ENCODE measurements at places on chromosomes 12 and 14. TPM values are rescaled to one million over a fixed set of nuclear protein-coding genes. Genes with fewer than 3 reads are reported as not detected.

P2RX2 gene
- total RNA-seq = not detected

DNA sequence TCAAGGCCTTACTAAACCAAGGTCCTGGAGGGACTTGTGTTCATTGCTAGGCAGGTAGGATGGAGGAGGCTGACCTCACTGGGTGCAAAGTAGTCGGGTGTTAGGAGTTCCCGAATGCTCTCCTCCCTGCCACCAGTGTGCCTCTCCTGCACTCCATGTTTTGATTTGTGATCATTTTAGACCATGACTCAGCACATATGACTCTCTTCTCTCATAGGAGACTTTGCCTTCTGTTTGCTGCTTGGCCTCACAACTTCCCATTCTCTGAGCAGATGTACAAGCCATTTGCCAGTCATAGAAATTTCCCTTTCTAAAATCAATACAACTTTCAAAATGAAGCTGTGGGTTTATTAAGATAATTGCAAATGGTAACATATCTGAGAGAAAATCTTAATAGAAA is 46.6 kb upstream of the LRIG3 start:
- no peak for DNase-seq
- H3K27ac ChIP-seq = no peak overlapping the region
- H3K4me3 ChIP-seq = no peak overlapping the region

DNA sequence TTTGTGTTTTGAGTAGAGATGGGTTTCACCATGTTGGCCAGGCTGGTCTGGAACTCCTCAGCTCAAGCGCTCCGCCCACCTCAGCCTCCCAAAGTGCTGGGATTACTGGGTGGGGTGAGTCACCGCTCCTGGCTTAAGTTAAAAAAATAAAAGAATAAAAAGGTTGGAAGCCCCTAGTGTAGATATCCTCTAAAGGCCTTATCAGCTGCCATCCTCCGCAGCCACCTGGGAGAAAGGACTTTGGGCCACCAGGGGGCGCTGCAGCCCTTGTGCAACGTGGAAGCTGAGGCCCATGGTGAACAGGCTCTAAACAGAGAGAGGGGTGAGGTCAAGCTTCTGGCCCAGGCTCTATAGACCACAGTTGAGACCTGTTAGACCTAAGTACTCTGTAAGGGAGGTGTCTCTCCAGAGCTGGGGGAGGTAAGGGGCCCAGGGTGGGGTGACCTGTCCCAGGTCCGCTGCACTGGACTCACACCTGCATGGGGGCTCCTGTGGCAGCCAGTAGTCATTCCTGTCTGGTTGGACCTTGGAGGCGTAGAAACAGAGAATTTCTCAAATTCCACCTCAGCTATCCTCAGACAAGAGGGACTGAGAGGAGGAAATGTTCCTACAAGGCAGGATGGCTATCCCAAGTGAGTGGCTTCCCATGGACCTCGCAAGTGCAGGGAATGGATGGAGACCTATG is 14.0 kb upstream of the RACGAP1 start:
- no peaks in the 10 kb centered on the region for H3K27me3 ChIP-seq
- no peak overlapping the region for H3K4me3 ChIP-seq
- H3K36me3 ChIP-seq = no peaks in the 10 kb centered on the region
- H3K4me1 ChIP-seq = no peaks in the 10 kb centered on the region
- peak; percentile 86 for DNase-seq
- H3K27ac ChIP-seq = no peak overlapping the region

- peaks cover 6% of the 10 kb centered on the region for H3K4me1 ChIP-seq
- no peaks in the 10 kb centered on the region for H3K27me3 ChIP-seq
- DNase-seq = no peak
- H3K4me3 ChIP-seq = no peak overlapping the region
- no peaks in the 10 kb centered on the region for H3K36me3 ChIP-seq
These were observed 445.8 kb upstream of the TBX3 start for GRCh38 chr12:115129727-115130126.

DNA sequence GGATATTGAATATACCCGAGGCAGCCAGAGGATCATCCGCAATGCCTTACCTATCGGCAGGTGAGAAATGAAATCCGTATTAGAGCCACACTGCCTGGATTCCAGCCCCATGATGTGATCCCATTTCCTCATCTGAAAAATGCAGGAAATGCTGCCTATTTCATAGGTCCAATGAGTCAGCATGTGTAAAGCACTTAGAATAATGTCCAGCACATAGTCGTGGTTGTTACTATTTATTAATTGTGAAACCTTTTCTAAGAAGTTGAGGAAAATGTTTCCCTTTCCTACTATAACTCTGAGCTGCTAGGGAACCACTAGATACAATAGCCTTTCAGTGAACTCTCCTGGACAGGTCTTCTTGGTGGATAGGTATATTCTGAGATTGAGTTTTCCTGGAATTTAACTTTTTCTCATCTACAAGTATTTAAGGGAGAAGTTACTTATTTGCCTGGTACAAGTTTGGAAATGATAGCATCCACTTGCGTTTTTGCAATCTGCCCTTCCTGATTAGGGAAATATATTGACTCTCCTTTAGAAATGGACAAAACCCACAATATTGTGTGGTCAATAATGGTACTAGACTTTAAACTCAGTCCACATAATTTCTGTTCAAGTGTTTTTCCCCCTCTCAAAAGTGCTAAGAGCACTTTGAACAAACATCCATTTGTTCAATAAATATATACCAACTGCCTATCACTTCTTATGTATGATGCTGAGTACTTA is 12.2 kb downstream of the POLR3B start:
- no peak overlapping the region for H3K4me3 ChIP-seq
- H3K27me3 ChIP-seq = no peaks in the 10 kb centered on the region
- H3K27ac ChIP-seq = no peak overlapping the region
- DNase-seq = peak; percentile 80
- no peaks in the 10 kb centered on the region for H3K4me1 ChIP-seq

- H3K27me3 ChIP-seq = no peaks in the 10 kb centered on the region
- no peaks in the 10 kb centered on the region for H3K4me1 ChIP-seq
- DNase-seq = no peak
- no peaks in the 10 kb centered on the region for H3K36me3 ChIP-seq
These were observed 364.5 kb downstream of the ADGRD1 start for GRCh38 chr12:131318045-131318685.

DNA sequence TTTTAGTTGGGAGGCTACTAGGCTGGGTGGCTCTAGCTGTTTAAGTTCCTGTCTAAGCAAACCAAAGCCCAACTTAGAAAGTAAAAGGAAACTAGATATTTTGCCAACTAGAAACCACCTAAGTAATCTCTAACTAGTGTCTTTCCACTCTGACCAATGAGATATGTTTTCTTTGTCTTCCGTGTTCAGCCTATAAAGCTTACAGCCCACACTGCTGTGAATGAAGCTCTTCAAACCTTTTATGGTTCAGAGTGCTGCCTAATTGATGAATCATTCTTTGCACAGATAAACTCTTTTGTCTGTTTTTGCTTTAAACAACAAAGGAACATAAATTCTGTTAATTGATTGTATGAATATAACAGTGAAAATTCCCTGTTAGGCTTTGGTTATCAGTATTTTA is 66.1 kb downstream of the FUT8 start:
- H3K27ac ChIP-seq = no peak overlapping the region
- no peaks in the 10 kb centered on the region for H3K27me3 ChIP-seq
- H3K4me1 ChIP-seq = peaks cover 14% of the 10 kb centered on the region
- no peaks in the 10 kb centered on the region for H3K36me3 ChIP-seq
- H3K4me3 ChIP-seq = no peak overlapping the region
- DNase-seq = no peak

DNA sequence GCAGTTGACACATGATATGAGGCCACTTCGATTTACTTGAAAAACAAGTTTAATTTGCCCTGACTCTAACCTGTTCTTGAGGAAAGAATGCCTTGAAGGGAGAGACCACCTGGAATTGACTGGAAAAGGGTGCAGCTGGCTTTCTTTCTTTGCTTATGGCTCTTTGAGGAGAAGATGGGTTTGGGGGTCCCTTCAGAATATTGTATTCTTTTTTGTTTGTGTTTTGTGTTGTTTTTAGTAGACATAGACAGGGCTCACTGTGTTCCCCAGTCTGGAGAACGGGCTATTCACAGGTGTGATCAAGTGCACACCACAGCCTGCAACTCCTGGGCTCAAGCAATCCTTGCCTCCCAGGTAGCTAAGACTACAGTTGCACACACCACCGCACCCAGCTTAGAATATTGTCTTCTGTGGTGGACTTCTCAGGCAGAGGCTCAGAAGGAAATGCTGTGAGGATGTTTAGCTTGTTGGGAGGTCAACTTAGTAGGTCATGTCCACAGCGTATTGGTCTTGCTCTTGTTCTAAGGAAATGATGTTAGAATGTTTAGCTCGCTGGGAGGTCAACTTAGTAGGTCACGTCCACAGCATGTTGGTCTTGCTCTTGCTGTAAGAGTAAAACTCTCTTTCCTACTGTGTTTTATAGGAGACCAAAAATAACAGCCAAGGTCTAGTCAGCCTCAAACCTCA is 1.5 kb upstream of the NRL start:
- peaks cover 36% of the 10 kb centered on the region for H3K36me3 ChIP-seq
- peaks cover 11% of the 10 kb centered on the region for H3K4me1 ChIP-seq
- H3K27me3 ChIP-seq = no peaks in the 10 kb centered on the region
- H3K4me3 ChIP-seq = peak overlapping the region; percentile 44
- no peak overlapping the region for H3K27ac ChIP-seq
- no peak for DNase-seq

DNA sequence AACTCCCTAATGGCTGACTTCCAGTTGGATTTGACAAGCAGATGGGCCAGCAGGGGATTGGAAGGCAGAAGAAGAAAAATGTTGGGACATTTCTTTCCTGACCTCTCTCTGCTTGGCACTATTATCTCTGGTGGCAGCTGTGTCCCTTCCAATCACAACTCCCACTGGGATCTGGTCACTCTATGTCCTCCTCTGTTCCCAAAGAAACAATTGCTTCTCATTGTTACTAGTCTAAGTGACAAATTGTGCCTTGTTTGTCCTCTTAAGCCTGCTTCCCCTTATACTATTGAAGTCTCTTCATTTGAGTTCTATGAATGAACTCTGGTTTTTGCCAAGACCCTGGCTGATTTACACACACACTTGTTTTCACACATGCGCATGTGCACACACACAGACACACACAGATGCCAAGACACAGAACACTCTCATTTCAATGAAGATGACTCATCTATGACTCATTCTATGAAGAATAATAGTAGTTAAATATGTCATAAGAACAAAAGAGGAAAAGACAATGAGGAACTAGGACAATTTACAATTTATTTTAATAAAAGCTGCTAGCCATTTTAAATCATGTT is 83.0 kb upstream of the FAR2 start:
- no peaks in the 10 kb centered on the region for H3K4me1 ChIP-seq
- no peak overlapping the region for H3K4me3 ChIP-seq
- DNase-seq = no peak
- no peaks in the 10 kb centered on the region for H3K27me3 ChIP-seq

- no peak for DNase-seq
- H3K27me3 ChIP-seq = no peaks in the 10 kb centered on the region
- H3K27ac ChIP-seq = peak overlapping the region; percentile 11
- no peak overlapping the region for H3K4me3 ChIP-seq
These were observed 32.5 kb downstream of the MMAB start for GRCh38 chr12:109540526-109541412.

KLRF1 gene
- total RNA-seq = not detected

GRCh38 chr12:77343291-77343690 is 277.9 kb upstream of the E2F7 start:
- H3K4me1 ChIP-seq = peaks cover 27% of the 10 kb centered on the region
- H3K27me3 ChIP-seq = no peaks in the 10 kb centered on the region
- no peak overlapping the region for H3K4me3 ChIP-seq

DNA sequence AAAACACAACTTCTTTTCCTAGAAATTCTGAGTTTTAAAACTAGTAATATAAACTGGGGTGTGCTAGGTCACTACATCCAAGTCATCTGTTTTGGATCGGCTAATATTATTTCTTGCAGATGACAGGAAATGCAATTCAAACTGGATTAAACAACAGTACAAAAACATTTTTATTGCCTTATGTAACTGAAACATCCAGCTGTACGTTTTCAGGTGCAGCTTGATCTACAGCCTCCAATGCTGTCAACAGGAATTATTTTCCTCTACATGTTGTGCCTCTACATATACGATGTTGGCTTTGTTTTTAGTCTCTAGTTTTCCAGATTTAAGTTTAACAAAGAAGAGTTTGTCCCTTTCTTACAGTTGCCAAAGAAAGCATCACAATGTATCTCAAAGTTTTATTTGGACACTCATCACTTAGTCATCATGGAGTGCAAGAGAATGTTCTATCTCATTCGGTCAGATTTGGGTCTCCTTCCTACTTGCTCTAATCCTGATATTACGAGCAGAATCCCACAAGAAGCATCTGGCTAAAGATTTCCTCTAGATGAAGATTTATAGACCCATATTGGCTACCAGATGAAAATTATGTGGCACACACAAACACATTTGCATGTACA is 326.7 kb downstream of the SLC6A15 start:
- no peak overlapping the region for H3K27ac ChIP-seq
- H3K4me1 ChIP-seq = no peaks in the 10 kb centered on the region
- DNase-seq = no peak

MMP19 gene
- total RNA-seq = not detected

- no peaks in the 10 kb centered on the region for H3K27me3 ChIP-seq
- H3K36me3 ChIP-seq = no peaks in the 10 kb centered on the region
- H3K27ac ChIP-seq = no peak overlapping the region
- H3K4me3 ChIP-seq = no peak overlapping the region
- no peaks in the 10 kb centered on the region for H3K4me1 ChIP-seq
- peak; percentile 78 for DNase-seq
These were observed 8.7 kb upstream of the TESPA1 start for GRCh38 chr12:54993181-54993835.

LMO3 gene
- 29.3 TPM for total RNA-seq
